ENCODE measurements at places on chromosomes 3 and 15. TPM values are rescaled to one million over a fixed set of nuclear protein-coding genes. Genes with fewer than 3 reads are reported as not detected.

- H3K27ac ChIP-seq = no peak overlapping the region
- no peak overlapping the region for H3K4me3 ChIP-seq
- H3K36me3 ChIP-seq = no peaks in the 10 kb centered on the region
- H3K27me3 ChIP-seq = peaks cover 65% of the 10 kb centered on the region
- no peak for DNase-seq
Measured at GRCh38 chr3:113952921-113953320, 5.1 kb downstream of the ZDHHC23 start.

Gene NAA50
- 138 TPM for total RNA-seq

- no peaks in the 10 kb centered on the region for H3K4me1 ChIP-seq
- H3K27me3 ChIP-seq = peaks cover 9% of the 10 kb centered on the region
- DNase-seq = no peak
- no peak overlapping the region for H3K4me3 ChIP-seq
- no peak overlapping the region for H3K27ac ChIP-seq
Measured at GRCh38 chr3:157931517-157931916, 174.7 kb downstream of the SHOX2 start.

DNA sequence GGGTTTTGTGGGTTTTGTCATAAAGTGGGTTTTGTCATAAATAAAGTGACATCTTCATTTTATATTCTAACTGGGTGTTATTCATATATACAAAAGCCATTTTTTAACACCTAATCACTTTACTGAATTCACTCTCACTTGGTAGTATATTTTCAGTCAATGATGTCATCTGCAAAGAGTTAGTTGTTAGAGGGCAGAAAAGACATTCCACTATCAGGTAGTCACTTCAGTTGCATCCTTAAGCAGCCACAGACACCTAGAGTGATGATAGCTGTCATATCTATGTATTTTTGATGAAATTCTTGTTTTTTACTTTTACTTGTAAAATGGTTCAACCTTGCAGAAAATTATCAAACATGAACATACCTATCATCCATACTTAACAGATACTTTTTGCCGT, 89.0 kb downstream of the DHX36 start:
- no peak for DNase-seq
- H3K4me3 ChIP-seq = no peak overlapping the region
- H3K27me3 ChIP-seq = no peaks in the 10 kb centered on the region
- no peak overlapping the region for H3K27ac ChIP-seq

GRCh38 chr3:8574040-8574669, 70.4 kb downstream of the SSUH2 start:
- peaks cover 27% of the 10 kb centered on the region for H3K36me3 ChIP-seq
- peak overlapping the region; percentile 31 for H3K27ac ChIP-seq
- H3K4me1 ChIP-seq = peaks cover 35% of the 10 kb centered on the region
- H3K27me3 ChIP-seq = no peaks in the 10 kb centered on the region

Gene GPR27
- total RNA-seq = 9.4 TPM

- H3K36me3 ChIP-seq = peaks cover 47% of the 10 kb centered on the region
- H3K4me3 ChIP-seq = no peak overlapping the region
- no peak for DNase-seq
- H3K4me1 ChIP-seq = no peaks in the 10 kb centered on the region
- H3K27ac ChIP-seq = no peak overlapping the region
- no peaks in the 10 kb centered on the region for H3K27me3 ChIP-seq
Measured at GRCh38 chr3:134527037-134527436, 41.2 kb downstream of the CEP63 start.

Gene TM6SF1
- total RNA-seq = 0.16 TPM

DNA sequence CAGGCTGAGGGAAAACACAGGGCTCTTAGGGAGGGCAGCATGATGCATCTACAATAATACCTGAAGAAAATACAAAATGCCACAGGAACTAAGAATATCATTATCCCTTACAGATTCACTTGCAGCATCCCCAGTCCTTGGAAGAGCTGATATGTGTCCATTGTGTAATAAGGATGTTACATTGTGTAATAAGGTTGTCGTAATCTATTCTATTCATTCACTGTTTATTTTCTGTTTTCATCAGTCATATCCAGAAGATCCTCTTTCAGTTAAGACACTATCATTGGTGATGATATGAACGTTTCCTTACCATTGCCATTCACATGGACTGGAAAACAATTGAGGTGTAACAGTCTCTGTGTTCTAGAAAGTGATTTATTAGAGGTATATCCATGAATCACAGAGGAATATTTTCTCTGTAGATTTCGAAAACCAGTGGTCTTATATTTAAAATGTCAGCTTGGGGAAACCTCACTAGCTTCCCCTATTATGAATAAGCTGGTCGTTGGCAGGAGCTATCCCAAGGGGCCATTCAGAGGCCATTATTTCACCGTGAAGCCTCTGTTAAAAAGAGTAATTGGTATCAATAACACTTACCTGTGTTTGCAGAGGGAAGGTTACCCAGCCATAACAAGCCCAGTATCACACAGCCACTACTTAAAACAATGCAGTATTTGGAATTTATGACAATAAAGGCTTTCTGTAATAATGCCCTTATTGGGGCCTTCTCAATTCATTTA, 241.1 kb downstream of the ZNF385D start:
- H3K4me3 ChIP-seq = no peak overlapping the region
- H3K36me3 ChIP-seq = no peaks in the 10 kb centered on the region
- no peak overlapping the region for H3K27ac ChIP-seq
- H3K27me3 ChIP-seq = no peaks in the 10 kb centered on the region

- no peaks in the 10 kb centered on the region for H3K4me1 ChIP-seq
- H3K36me3 ChIP-seq = peaks cover 8% of the 10 kb centered on the region
- no peaks in the 10 kb centered on the region for H3K27me3 ChIP-seq
Measured at GRCh38 chr15:43538091-43538490, 20.7 kb downstream of the MAP1A start.

Gene GABRB3
- 23.7 TPM for total RNA-seq

- H3K4me3 ChIP-seq = no peak overlapping the region
- H3K27me3 ChIP-seq = no peaks in the 10 kb centered on the region
- DNase-seq = no peak
- peaks cover 20% of the 10 kb centered on the region for H3K36me3 ChIP-seq
- H3K4me1 ChIP-seq = no peaks in the 10 kb centered on the region
Measured at GRCh38 chr15:29736012-29736743, 86.1 kb downstream of the TJP1 start.

Gene ERICH6
- 0.40 TPM for total RNA-seq

GRCh38 chr3:183375337-183375736, 53.1 kb downstream of the MCF2L2 start:
- H3K4me1 ChIP-seq = peaks cover 15% of the 10 kb centered on the region
- H3K4me3 ChIP-seq = no peak overlapping the region
- DNase-seq = no peak
- H3K27me3 ChIP-seq = peaks cover 2% of the 10 kb centered on the region

Gene A4GNT
- total RNA-seq = not detected

GRCh38 chr3:112372396-112372795, 39.4 kb downstream of the CD200 start:
- H3K36me3 ChIP-seq = peaks cover 6% of the 10 kb centered on the region
- H3K4me3 ChIP-seq = no peak overlapping the region
- no peak for DNase-seq
- no peak overlapping the region for H3K27ac ChIP-seq

- no peaks in the 10 kb centered on the region for H3K36me3 ChIP-seq
- H3K4me3 ChIP-seq = no peak overlapping the region
- peaks cover 6% of the 10 kb centered on the region for H3K4me1 ChIP-seq
- no peaks in the 10 kb centered on the region for H3K27me3 ChIP-seq
- no peak overlapping the region for H3K27ac ChIP-seq
Measured at GRCh38 chr3:197343656-197344408, 45.4 kb upstream of the DLG1 start.

Gene CLCN2
- total RNA-seq = 23.6 TPM
